ENCODE measurements at places on chromosomes 4 and X.

- no peak for DNase-seq
Measured at GRCh38 chrX:78661836-78662235, 2.7 kb upstream of the RTL3 start.

DNA sequence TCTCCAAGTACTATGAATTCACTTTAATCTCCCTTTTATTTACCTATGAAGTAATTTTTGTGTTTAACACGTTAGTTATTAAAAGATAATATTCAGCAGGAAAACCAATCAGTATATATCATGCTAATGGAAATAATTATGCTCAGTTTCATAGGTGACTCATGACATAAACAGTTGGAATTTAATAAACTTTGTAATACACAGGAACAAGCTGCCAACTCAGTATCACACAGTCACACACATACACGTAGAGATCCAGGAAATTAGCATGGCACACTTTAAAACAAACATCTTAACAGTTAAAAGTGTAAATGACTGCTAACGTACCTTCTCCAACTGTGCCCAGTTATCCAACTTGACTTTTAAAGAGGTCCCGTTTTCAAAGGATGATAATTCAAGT, 2.3 kb downstream of the SPATA4 start:
- DNase-seq, result no peak

DNA sequence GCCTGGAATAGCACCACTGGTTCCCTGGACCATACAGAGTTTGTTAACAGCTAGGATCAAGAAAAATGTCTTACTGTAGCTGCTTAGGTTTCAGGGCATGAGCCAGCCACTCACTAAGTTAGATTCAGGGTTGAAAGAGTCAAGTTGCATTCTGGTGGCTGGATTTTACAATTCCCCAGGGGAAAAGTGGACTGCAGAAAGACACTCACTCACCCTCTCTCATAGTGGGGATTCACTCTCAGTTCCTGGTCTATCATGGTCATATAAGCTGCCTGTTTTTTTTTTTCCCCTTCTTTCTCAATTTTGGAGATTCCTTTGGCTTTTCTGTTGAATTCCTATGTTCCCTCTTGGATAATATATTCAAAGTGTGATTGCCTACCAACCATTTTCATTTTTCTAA, 744.2 kb upstream of the GRIA3 start:
- no peak for DNase-seq

DNA sequence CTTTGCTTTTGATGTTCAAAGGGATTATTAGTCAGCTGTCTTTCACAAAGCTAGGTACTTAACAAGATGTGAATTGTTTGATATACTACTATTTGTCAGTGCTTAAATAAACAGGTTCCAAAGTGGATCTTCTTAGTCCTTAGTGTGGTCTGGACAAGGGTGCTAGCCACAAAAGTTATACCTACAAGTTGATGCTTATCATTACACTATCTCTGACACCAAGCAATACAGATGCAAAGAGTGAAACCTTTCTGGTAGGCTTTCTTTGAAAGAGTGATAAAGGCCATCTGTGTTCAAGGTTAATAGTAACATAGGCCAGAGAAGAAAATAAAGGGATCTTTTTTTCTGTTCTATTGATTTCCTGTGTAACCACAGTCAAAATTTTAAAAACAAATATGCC, 12.2 kb upstream of the RBPJ start:
- DNase-seq, result no peak

GRCh38 chr4:4711902-4712301, 147.6 kb upstream of the MSX1 start:
- no peak for DNase-seq

DNA sequence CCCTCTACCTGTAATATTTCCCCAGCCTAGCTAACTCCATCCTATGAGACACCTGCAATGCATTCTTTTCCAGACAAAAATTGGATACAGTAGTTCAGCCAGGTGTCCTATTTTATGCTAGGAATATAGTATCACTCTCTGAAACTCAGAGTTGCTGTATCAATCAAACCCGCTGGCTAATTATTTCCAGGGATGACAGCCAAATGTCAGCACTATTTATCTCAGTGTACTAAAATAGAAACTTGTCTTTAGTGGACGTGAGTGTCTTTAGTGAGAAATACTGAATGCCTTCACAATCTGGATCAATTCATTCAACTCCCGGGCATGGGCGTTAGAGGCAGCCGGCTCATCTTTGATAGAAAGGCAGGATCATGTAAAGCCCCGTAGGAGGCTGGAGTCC, 196.2 kb downstream of the RBM46 start:
- DNase-seq, result no peak

DNA sequence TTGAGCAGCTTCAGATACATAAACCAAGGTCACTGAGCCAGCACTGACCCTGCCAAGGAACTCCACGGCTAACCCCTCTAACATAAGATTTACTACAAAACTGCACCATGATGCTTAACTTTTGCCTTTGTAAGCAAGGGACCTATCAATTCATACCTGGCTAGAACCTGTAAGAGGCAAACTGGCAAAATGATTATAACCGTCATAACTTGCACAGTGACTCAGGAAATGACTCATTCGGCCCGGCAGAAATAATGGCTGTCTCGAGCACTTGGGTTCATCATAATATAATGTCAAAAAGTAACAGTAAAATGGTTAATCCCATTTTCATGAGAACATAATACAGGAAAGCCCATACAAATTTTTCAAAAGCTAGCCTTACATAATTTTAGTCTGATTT, 17.2 kb downstream of the RASGEF1B start:
- DNase-seq, result no peak

GRCh38 chrX:69543572-69543971, 39.4 kb downstream of the NALF2 start:
- DNase-seq, result no peak

DNA sequence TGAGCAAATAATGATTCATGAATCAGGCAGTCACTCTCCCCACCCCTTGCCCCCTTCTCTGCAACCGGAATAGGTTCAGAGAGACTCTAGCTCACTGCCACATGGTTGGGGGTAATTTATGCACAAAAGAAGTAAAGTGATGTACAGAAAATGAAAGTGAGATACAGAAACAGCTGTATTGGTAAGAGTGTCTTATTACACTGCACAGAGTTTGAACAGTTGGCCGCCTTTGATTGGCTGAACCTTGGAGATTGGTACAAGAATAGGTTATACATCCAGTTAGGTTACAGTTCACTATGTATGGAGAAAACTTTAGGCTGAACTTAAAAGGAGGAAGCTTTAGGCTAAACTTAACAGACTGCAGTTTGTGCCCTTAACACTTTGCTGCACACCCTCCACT, 34.6 kb upstream of the DIAPH2 start:
- DNase-seq, result no peak

GRCh38 chr4:149961876-149962597, 116.2 kb upstream of the DCLK2 start:
- DNase-seq, result no peak

DNA sequence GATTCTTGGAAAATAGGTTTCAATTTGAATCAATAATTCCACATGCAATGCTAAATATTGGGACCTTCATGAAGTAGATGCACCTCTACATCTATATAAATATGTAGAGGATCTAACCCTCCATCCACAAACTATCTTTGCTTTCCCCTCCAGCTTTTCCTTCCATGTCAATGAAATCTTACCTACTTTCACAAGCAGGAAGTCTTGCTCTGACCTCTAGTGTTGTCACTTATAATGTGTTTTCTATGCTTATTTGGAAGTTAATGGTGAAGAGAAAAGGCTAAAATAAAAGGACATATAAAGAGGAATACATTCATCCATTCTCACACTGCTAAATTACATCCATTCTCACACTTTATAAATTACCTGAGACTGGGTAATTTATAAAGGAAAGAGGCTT, 472.7 kb upstream of the DIAPH2 start:
- no peak for DNase-seq

DNA sequence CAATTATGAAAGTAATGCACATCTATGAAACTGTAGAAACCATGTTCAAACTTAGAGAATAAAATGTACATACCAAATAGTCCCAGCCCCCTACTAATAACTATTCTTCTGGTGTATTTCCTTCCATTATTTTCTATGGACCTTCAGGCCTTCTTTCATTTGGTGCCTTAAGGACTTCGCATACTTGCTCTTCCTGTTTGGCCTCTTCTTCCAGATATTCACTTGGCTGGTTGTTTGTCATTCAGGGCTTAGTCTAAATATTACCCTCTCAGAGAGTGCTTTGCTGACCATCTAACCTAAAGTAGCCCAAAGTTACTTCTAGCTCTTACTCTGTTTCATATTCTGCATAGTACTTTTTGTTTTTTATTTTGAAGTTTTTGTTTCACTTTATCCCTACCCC, 70.3 kb upstream of the ARMCX2 start:
- DNase-seq, result no peak

DNA sequence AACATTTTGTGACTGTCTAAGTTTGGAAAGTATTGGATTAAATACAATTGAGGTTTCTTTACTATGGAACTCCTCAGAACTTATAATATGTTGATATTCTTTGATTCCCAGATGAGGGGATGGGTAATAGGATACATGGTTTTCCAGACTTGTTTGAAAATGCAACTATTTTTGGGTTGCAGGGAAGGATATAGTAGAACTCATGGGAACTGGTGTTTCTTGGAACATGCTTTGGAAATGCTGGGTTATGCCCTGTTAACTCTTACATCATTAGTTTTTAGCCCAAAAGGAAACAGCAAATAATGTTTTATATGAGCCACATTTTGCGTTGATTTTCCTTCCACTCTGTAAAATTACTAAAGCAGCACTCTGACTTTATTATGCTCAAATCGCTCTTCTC, 41.9 kb downstream of the HPF1 start:
- DNase-seq, result no peak

GRCh38 chrX:15376956-15377355, 7.3 kb downstream of the VEGFD start:
- no peak for DNase-seq

DNA sequence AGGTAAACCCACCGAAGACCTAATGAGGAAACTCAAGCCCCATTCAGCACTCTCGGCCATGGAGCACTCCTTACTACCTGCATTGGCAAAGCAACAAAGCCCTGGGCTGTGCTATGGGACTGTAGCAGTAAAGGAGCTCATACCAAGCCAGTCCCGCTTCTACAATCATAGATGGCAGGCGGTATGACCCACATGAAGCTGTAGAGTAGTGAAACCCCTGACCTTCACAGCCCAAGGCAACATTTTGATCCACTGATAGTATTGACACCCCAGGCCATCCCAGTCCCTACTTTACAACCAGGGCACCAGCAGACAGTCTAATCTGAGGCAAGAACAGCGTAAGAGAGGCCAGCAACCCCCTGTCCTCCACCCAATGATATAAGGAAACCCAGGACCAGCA, 25.2 kb downstream of the CENPC start:
- DNase-seq, result no peak

GRCh38 chr4:12487000-12487399, 997.1 kb downstream of the RAB28 start:
- DNase-seq, result no peak

DNA sequence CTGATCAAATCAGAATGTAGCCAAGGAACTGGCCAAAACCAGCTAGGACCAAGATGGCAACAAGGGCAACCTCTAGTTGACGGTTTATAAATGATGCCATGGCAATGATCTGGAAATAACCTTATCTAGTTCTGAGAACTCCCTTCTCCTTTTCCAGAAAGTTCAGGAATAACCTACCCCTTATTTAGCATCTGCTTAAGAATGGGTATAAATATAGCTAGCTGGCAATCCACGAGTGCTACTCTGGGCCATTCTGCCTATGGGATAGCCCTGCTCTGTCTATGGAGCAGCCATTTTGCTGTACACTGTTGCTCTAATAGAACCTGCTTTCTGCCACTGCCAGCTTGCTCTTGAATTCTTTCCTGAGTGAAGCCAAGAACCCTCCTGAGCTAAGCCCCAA, 184.4 kb upstream of the TBC1D9 start:
- DNase-seq, result no peak

- DNase-seq, result no peak
Measured at GRCh38 chr4:149719806-149720205, 95.8 kb downstream of the IQCM start.

DNA sequence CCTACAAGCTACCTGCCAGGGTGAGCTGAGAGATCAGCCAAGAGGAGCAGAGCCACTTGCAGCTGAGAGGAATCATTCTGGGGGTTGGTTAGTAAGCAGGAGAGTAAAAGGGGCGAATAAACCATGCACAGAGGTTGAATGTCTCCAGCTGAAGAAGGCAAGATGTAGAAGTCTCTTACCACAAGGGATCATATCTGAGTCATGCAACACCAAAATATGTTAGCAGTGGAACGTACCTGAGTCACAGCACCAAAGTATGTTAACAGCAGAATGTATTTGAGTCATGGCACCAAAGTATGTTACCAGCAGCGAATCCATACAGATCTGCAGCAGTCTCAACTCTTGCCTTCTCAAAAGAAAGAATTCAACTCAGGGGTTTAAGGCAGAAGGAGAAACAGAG, 29.9 kb downstream of the C4orf51 start:
- DNase-seq, result no peak

- DNase-seq, result no peak
Measured at GRCh38 chr4:85411386-85411785, 63.6 kb upstream of the ARHGAP24 start.

DNA sequence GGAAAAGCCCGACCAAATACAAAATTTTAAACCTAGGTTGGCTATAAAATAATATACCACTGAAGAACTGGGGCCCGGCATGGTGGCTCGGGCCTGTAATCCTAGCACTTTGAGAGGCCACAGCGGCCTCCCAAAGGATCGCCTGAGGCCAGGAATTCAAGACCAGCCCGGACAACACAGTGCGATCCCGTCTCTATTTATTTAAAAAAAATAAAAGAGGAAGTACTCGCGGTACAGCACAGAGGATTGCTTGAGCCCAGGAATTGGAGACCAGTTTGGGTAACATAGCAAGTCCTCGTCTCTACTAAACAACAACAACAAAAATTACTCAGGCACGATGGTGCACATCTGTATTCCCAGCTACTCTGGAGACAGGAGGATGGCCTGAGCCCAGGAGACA, 44.8 kb upstream of the CDKN2AIP start:
- no peak for DNase-seq

GRCh38 chrX:134634691-134635090, 23.6 kb downstream of the PLAC1 start:
- DNase-seq, result no peak

- DNase-seq, result no peak
Measured at GRCh38 chrX:65928522-65928921, 111.4 kb downstream of the VSIG4 start.

DNA sequence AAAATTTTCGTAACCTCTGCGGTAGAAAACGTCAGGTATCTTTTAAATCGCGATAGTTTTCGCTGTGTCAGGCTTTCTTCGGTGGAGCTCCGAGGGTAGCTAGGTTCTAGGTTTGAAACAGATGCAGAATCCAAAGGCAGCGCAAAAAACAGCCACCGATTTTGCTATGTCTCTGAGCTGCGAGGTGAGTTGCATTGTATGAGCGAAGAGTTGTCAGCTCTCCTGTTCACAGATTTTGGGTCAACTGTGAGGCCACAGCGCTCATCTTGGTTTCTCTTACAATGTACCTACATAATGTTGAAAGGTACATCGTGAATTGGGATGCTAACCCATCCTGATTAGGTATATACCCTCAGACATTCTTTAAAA, 486 bp downstream of the CLCN3 start:
- no peak for DNase-seq

- no peak for DNase-seq
Measured at GRCh38 chr4:92952426-92952825, 648.7 kb downstream of the GRID2 start.

GRCh38 chr4:54484383-54484782, 173.4 kb upstream of the KIT start:
- no peak for DNase-seq
